ENCODE measurements at places on chromosomes 2 and 18.

- no peak for DNase-seq
Observed at GRCh38 chr2:112686348-112687217, 34.2 kb upstream of the NT5DC4 start.

- DNase-seq = no peak
Observed at GRCh38 chr2:133503927-133504326, 64.3 kb downstream of the NCKAP5 start.

GRCh38 chr2:29601872-29602271 is 319.5 kb downstream of the ALK start:
- DNase-seq = no peak

- DNase-seq = no peak
Observed at GRCh38 chr2:222358876-222359275, 60.1 kb upstream of the PAX3 start.

DNA sequence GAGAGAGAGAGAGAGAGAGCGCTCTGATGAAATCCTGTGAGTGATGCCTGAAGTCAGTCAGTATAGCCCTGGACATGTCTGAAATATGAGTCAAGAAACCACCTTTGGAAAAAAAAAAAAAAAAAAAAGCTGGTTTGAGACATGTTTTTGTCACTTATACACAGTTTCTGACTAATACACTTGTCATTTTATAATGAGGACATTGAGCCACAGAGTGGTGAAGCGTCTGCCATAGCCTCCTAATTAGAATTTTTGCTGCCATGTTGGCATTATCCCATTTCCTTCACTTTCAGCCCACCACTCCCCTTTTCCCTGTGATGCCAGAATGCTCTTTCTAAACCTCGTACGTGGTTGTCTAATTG is 15.7 kb upstream of the MYO3B start:
- no peak for DNase-seq

DNA sequence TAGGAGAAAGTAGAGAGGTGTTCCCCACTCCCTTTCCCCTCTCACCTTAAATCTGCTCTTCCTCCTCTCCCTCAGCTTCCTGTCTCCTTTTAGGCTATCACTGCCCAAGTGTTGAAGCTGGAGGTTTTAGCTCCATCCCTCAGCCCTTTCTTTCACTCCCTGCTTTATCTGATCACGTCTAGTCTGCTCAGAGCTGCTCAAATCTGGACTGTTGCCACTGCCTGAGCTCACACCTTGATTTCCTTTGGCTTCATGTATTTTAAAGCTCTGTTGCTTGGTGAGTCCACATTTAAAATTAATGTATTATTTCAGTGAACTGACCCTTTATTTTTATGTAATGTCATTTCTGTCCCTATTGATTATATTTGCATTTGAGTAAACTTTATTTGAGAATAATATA is 236.6 kb downstream of the PTGR3 start:
- no peak for DNase-seq

DNA sequence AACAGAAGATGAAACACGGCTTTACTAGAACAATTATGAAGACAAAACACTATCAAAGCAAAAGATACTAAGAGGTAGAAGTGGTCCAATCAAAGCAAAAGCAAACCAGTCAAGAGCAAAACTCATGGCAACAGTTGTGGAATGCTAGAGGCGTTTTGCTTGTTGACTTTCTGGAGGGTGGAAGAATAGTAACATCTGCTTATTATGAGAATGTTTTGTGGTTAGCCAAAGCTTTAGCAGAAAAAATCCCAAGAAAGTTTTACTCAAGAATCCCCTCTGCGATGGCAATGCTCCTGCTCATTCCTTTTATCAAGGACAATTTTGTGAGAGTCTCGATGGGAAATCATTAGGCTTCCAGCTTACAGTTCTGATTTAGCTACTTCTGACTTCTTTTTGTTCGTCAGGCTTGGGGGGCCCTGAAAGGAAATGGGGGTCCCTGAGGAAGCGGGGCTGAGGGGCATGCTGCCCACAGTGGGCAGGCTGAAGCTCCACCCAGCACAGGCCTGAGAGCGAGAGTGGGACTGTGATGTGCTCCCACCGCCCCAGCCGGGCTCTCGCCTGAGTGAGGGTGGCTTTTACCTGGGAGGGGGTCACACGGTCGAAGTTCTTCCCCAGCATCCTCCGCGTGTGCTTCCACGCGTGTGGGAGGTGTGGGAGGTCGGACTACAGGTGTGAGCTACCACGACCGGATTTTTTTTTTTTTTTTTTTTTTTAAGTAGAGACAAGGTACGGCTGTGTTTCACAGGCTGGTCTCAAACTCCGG is 49.0 kb upstream of the MC4R start:
- no peak for DNase-seq

- no peak for DNase-seq
Observed at GRCh38 chr2:153604133-153604532, 125.6 kb upstream of the RPRM start.

GRCh38 chr2:126645211-126645618 is 10.7 kb upstream of the GYPC start:
- no peak for DNase-seq

- no peak for DNase-seq
Observed at GRCh38 chr2:177589186-177589585, 196.6 kb downstream of the AGPS start.

- no peak for DNase-seq
Observed at GRCh38 chr2:206452750-206453149, 9.4 kb downstream of the ADAM23 start.

GRCh38 chr2:28248511-28248910 is 144.1 kb upstream of the FOSL2 start:
- no peak for DNase-seq

GRCh38 chr2:211944572-211944971 is 594.0 kb downstream of the ERBB4 start:
- peak; percentile 8 for DNase-seq

DNA sequence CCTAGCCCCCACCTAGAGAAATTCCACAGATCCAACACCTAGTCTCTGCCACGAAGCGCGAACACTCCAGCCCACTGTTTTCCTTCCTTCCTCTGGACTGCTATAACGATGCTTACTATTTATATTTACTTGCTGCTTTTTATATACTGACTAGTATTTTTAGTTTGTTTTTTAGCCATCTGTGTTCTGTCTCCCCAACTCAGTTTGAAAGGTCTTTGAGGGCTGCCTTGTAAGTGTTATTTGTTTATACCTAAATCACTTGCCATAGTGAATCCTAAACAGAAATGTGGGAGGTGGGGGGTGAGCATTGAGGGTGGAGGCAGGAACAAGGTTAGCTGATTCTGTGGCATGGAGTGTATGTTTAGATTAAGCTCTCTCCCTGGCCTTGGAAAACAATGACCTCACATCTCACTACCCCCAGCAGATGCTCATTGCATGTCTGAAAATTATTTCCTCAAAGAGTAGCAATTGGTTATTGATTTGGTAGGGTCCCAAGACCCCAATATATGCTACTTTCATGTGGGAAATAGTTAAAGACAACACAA is 1.1 kb upstream of the NCKAP5 start:
- no peak for DNase-seq

DNA sequence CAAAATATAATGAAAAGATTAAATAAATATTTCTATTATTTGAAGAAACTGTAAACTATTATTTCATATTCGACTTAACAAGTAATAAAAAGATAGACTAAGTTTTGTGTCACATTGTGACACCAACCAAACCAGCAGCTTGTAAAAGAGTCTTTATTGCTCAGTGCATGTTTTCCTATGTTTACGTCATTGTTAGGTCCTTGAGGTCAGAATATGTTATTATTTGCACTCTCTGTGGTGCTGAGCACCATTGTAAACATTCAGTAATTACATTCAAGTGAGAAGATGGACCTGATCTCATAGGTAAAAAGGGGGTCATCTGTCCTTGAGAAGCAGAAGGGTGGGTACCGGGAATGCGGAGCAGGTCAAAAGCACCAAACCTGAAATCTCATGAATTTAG is 1999.1 kb upstream of the CELF4 start:
- no peak for DNase-seq

GRCh38 chr18:54604211-54604610 is 13.2 kb downstream of the DYNAP start:
- DNase-seq = no peak

- DNase-seq = no peak
Observed at GRCh38 chr2:54545702-54546450, 89.7 kb downstream of the SPTBN1 start.

DNA sequence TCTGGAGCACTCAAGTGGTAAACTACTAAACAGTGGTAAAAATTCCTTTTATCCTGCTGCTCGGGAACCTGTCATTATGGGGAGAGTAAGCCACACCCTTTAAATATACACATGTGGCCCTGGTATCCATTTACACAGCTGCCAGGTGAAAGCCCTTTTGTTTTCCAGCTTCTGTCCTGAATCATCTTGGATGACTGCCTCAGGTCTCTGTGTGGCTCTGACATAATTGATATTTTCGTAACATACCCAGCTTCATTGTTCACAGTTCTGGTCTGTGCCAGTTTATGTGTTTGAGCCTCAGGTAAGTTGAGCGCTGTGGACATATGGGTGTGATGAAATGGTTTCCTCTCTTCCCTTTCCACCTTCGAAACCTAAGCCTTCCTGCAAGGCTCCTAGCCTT is 15.7 kb upstream of the TTC39C start:
- DNase-seq = no peak

DNA sequence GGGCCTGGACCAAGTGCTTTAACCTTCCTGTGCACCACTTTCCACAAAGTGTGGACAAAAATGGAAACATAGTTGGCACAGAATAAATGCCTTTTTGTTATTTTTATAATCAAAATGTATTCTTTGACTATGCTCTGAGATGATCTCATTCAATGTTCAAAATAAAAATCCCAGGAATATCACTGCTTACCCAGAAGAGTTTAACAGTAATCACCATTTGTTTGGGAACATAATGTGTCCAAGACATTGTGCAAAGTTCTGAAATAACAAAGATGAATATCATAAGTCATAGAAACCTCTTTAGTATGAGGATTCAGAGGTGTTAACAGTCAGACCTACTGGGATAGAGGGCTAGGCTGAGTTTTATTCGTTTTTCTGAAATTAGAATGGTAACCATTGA is 668.1 kb downstream of the CNTNAP5 start:
- DNase-seq = no peak

DNA sequence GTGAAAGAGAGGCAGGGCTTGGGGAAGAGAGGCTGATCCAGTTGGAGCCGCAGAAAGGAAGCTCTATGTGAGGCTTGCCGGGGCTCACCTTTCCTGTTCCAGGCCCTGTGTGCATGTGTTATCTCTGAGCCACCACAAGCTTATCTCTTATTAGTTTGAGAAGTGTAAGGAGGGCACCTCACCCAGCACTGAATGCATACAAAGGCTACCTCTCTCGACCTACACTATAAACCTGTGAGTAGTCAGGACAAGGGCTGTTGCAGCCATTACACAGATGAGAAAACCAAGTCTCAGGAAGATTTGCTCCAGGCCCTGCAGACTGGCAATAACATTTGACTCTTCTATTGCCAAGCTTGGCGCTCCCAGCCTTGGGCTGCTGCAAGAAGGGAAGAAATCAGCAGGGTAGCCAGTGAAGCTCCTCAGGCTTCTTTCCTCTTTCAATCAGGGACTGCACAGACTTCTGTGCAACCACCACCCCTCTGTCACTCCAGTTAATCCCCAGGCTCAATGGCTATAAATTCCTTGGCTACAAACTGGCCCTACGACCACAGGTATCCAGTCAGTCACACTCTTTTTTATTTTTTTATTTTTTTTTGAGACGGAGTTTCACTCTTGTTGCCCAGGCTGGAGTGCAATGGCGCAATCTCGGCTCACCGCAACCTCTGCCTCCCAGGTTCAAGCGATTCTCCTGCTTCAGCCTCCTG is 73.8 kb downstream of the CLHC1 start:
- DNase-seq = no peak

DNA sequence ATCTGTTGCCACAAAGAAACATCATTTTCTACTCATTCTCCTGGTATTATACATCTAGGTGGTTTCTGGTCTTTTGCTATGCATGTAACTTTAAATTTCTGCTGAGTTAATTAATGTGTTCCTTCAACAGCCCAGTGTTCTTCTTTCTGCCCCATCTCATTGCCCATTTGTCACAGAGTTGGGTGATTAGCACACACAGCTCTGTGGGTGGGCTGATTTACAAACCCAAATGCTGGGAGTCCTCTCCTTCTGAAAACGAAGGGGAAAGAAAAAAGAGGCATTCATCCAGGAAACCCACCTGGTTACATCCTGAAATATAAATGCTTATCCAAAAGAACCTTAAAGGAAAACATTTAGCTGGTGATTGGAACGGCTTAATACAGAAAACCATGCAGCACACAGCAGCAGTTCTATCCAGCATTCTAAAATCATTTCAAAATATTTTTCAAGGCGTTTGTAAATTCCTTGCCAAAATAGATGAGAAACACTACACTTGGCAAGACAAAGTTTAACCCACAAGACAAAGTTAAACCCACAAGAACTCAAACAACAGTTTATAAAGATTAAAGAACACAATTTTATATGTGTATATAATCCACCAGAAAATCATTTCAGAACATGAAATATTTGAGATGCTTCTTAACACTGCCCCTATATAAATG is 177.9 kb downstream of the ANTXR1 start:
- no peak for DNase-seq

DNA sequence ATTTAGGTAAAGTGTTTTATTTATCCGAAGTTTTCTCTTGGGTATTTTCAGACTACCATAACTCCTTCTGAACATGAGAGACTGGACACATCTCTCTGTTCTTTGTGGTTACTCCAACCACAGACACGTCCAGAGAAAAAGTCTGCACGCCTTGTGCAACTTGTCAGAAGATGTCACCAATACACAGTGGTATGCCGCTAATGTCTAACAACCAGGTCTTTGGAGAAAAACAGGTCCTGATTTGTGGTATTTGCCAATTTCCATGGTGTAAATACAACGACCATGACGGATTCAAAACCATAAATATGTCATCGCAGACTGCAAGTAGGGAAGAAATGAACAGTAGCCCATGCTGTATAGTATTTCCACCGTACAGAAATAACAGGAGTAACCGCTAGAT is 620.6 kb upstream of the ID2 start:
- no peak for DNase-seq

DNA sequence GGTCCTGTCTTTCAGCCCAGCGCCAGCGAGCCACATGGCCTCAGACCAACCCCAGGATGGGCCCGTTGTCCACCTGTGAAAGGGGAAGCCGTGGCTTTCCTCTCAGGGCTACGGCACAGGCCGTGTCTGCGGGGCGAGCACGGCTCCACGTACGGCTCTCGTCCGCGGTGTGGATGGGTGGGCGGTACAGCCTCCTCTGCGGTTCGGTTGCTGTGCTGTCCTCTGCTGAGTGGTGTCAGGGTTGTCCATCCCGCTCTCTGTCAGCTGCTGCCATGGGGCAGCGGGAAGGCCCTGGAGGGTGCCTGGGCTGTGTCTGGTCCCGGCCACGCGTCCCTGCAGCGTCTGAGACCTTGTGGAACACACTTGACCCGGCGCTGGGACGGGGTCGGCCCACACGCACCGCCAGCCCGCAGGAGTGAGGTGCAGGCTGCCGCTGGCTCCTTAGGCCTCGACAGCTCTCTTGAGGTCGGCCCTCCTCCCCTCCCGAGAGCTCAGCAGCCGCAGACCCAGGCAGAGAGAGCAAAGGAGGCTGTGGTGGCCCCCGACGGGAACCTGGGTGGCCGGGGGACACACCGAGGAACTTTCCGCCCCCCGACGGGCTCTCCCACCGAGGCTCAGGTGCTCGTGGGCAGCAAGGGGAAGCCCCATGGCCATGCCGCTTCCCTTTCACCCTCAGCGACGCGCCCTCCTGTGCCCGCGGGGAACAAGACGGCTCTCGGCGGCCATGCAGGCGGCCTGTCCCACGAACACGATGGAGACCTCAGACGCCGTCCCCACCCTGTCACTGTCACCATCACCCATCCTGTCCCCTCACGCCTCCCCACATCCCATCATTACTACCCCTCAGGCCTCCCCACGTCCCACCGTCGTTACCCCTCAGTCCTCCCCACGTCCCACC is 128.7 kb downstream of the NFATC1 start:
- no peak for DNase-seq
